ENCODE measurements at places on chromosomes 16 and 17.

DNA sequence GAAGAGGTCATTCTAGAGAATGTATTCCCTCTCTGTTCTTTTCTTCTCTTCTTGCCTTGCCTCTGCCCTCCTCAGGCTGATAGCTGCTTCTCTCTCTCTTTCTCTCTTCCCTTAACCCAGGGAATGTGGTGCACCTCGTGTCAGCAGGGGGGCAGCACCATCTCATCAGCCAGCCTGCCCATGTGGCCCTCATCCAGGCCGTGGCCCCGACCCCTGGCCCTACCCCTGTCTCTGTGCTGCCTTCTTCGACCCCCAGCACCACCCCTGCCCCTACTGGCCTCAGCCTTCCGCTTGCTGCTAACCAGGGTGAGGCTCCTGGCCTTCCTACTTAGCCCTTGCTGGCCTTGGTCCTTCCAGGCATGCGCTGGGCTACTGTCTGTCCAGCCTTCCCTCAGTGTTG is 23.5 kb downstream of the SRCAP start:
- DNase-seq, result no peak

DNA sequence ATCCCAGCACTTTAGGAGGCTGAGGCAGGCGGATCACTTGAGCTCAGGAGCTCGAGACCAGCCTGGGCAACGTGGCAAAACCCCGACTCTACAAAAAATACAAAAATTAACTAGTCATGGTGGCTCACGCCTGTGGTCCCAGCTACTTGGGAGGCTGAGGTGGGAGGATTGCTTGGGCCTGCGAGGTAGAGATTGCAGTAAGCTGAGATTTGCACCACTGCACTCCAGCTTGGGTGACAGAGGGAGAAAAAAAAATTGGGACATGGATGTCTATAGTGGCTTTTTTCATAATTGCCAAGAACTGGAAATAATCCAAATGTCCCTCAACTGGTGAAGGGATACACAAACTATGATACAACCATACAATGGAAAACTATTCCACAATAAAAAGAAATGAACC is 28.6 kb downstream of the OSBPL7 start:
- DNase-seq, result no peak

GRCh38 chr16:81181013-81181720 is 57.3 kb upstream of the BCO1 start:
- DNase-seq, result peak; percentile 96

DNA sequence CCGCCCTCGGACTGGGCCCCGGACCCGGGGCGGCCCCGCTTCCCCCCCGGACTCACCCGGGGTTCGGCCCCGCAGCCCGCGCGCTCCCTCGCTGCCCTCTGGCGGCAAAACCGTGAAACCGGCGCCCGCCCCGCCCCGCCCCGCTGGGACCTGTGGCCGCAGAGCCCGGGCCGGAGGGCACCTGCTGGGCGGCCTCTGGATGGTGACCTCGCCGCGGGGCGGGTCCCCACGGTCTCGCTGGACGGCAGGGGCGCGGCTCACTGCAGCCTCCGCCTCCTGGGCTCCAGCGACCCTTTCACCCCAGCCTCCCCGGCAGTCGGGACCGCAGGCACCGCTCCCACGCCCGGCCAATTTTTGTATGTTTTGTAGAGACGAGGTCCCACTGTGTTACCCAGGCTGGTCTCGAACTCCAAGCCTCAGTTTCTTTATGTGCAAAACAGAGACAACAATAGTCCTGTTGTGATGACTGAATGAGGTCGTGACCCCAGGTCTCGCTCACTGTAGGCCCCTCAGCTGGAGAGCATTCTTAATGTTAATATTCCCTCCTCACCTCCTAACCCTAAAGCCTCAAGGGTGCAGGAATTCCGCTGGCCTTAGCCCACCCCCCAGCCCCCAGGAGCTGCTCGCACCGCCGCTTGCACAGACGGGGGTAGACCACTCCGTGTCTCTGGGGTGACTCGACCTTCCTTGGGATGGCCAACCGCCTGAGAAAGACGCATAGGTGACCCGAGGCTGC is 33.7 kb upstream of the RPH3AL start:
- DNase-seq, result peak; percentile 21

GRCh38 chr16:86959091-86959651 is 358.0 kb downstream of the C16orf95 start:
- DNase-seq, result no peak

GRCh38 chr16:74090871-74091270 is 205.7 kb upstream of the PSMD7 start:
- no peak for DNase-seq

GRCh38 chr17:67479148-67479547 is 102.1 kb downstream of the PITPNC1 start:
- DNase-seq, result no peak

DNA sequence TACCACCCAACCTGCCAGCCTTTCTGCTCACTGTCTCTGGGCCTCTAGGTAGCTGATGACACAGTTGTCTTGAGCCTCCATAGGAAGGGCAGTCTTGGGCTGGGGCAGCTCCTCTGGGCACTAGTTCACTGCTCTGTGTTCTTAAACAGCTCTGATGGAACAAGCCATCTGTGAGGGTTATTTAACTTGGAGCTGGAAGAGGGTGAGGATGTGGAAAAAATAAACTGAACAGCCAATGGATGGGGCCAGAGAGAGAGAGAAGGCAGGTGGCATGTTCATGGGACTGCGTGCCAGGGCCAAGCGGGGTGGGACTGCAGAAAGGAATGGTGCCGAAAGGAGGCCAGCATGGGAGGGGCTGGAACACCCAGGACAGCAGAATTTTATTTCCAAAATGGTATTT is 52.6 kb downstream of the HIC1 start:
- DNase-seq, result no peak

- peak; percentile 65 for DNase-seq
These were observed 8.1 kb upstream of the ABCA5 start for GRCh38 chr17:69335058-69335457.

- DNase-seq, result no peak
These were observed 3.6 kb downstream of the SNTB2 start for GRCh38 chr16:69190598-69190997.

DNA sequence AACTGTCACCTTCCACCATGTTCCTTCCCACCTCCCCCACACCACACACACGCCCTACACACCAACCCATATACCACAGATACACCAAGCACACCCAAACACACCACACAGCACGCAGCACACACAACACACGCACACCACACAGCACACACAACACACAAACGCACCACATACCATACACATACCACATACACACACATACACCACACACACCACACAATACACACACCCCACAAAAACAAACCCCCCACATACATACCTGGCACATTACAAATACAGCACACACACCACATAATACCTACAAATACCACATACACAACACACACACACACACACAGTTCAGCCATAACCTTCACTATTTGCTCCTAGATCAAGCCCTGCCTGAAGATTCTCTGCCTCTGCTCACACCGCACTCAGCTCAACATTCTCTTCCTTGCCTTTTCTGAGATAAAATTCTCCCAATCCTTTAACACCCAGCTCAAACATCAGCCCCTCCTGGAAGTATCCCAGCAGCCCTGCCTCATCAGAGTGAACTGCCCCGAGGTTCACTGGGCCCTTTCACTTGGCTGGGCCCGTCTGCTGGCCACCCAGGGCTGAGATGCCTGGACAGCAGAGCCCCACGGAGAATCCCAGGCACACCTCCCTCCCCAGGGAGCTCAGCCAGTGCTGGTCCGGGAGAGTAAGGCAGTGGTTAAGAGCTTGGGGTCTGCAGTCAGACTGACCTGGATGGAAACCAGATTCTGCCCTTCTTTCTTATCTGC is 31.9 kb upstream of the CPNE2 start:
- DNase-seq, result peak; percentile 21

- DNase-seq, result no peak
These were observed 730 bp downstream of the KAT7 start for GRCh38 chr17:49789243-49789578.
